ENCODE measurements at places on chromosomes 11 and 22.

- DNase-seq, result no peak
Measured at GRCh38 chr11:67652965-67653845, 2.7 kb upstream of the ACY3 start.

- DNase-seq, result no peak
Measured at GRCh38 chr22:43541462-43542407, 129.9 kb downstream of the MPPED1 start.

DNA sequence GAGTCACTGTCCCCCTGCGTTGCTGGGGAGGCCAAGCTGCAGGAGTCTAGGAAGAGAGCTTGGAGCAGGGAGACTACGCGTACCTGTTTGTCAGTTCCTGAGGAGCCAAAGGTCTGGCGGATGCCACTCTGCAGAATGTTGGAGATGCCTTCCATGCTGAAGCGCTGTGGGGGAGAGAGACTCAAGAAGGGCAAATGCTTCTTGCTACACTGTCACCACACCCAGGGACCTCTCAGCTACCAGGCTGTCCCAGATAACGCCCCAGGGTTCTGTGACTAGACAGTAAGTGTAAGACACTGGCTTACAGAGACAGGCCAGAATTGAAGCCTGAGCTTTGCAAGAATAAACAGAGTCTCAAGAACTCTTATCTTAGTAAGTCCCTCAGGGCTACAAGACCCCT is 42.0 kb downstream of the FEZ1 start:
- DNase-seq, result no peak

DNA sequence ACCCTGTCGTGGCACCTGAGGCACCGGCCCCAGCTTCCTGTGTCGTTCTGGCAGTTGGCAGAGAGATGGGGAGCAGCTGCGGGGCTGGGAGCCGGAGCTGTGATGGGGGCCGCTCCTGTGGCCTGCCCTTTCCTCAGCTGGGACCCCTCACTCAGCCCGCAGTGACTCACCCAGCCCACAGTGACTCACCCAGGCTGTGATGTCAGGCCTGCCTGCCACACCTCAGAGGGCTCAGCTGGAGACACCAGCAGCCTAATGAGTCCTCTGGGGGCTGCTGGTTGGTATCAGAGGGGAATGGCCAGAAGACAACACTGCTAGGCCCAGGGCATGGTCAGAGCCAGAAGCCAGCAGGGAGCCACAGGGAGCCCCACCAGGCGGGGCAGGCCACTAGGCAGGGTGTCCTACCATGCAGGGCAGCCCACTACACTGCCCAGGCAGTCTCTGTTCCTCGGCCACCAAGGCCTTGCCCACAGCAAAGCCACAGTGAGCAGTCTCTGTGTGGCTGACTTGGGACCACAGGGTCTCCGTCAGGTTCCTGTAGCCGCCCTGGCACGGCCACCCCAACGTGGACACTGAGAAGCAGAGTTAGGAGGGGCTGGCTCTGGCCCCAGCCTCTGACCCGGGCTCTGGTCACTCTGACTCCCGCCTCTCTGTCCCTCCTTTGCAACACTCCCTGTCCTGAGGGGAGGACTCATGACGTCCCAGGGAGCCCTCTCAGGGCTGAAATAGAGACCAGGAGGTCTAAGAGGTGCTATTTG is 4.2 kb upstream of the FXYD2 start:
- no peak for DNase-seq

DNA sequence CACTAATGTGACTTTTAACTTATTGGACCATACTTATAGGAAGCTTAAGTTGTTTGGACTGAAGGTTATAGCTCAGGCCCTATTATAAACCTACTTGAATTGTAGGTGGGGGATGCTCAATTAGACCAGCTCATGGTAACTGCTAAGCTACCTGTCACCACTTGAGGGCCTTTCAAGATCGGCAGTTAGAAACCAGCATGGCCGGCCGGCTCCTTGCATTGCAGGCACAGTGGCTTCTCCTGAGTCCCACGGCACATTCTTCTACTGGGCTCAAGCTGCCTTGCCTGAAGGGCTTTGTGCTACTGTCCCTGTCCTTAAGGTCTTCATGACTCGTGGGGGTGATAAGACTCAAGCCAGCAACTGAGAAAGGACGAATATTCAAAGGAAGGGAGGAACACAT is 70.8 kb downstream of the TBC1D22A start:
- DNase-seq, result no peak

GRCh38 chr11:106086850-106087249 is 9.4 kb downstream of the AASDHPPT start:
- no peak for DNase-seq

- DNase-seq, result no peak
Measured at GRCh38 chr11:97254790-97255189, 865.0 kb downstream of the JRKL start.

- no peak for DNase-seq
Measured at GRCh38 chr22:24187731-24188644, 6.7 kb downstream of the SUSD2 start.

DNA sequence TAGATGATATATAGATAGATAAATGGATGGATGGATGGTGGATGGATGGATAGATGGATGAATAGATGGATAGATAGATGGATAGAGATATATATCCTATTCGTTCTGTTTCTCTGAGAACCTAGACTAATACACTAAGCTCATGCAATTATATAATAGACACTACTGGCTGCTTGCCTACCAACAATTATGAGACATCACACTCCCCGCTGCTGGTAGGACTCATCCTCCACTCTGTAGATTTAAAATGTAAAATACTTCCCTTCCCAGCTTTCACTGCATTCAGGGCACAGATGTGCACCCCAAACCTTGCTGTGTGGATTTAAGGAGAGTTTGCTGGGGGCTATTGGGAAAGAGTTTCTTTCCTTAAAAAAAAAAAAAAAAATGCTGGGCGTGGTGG is 28.3 kb upstream of the RCN1 start:
- DNase-seq, result no peak

- peak; percentile 71 for DNase-seq
Measured at GRCh38 chr22:24156141-24156912, 25.0 kb upstream of the SUSD2 start.

DNA sequence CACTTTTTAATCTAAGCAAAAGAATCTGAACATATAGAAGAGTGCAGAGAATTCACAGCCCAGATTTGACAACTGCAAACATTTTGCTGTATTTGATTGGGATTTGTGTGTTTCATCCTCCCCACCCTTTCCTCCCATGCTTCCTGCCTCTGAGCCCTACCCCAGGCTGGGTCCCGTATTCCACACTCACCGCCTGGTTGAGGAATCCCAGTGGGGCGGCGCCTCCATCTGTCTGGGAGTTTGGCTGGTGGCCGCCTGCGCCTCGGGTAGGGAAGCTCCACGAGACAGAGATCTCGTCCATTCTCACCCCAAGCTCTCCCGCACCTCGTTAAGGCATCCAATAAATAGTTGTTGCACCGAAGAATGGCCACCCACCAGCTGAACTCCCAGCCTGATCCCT is 105.9 kb upstream of the SLC22A12 start:
- no peak for DNase-seq

GRCh38 chr11:120601536-120601935 is 90.0 kb downstream of the GRIK4 start:
- no peak for DNase-seq

GRCh38 chr11:17076517-17077239 is 789 bp downstream of the RPS13 start:
- DNase-seq, result no peak

GRCh38 chr11:62678433-62678769 is 472 bp downstream of the UBXN1 start:
- no peak for DNase-seq

GRCh38 chr11:57476757-57477506 is 16.6 kb downstream of the RTN4RL2 start:
- no peak for DNase-seq

DNA sequence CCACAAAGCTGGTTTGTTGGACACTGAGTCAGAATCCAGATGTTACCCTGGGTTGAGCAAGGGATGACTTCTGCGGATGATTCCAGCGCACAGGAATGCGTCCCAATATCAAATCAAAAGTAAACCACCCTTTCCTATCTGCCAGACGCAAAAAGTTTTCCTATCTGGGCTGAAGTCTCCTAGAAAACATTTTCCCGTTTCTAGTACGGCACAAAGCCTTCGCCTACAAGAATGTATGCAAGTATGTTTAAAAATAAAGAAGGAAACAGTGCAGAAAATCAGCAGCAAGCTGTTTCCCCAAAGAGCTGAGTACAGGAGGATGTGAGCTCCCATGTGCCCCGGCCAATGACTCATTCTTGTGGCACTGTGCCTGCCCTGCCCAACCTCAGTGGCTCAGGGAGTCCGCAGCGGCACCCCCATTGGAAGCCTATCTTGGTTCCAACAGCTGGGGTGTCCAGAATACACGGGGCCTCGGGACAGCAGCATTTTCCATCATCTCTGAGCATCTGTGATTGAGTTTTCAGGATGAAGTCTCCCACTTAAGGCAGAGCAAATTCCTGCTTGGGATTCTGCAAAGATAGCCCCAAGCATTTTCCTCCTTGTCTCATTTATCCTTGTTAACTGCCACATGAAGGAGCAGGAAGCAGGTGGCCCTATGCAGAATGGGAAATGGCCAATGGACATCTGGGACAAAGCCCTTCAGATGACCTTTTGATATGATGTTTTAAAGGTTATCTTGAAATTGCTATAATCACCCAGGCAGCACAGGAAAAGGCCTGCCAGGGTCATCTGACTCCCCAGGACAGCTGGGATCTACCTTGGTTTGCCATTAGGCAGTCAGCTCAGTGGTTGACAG is 17.5 kb downstream of the KCNJ5 start:
- DNase-seq, result peak; percentile 61

GRCh38 chr22:19876941-19877625 is 22.4 kb upstream of the GNB1L start:
- DNase-seq, result no peak

DNA sequence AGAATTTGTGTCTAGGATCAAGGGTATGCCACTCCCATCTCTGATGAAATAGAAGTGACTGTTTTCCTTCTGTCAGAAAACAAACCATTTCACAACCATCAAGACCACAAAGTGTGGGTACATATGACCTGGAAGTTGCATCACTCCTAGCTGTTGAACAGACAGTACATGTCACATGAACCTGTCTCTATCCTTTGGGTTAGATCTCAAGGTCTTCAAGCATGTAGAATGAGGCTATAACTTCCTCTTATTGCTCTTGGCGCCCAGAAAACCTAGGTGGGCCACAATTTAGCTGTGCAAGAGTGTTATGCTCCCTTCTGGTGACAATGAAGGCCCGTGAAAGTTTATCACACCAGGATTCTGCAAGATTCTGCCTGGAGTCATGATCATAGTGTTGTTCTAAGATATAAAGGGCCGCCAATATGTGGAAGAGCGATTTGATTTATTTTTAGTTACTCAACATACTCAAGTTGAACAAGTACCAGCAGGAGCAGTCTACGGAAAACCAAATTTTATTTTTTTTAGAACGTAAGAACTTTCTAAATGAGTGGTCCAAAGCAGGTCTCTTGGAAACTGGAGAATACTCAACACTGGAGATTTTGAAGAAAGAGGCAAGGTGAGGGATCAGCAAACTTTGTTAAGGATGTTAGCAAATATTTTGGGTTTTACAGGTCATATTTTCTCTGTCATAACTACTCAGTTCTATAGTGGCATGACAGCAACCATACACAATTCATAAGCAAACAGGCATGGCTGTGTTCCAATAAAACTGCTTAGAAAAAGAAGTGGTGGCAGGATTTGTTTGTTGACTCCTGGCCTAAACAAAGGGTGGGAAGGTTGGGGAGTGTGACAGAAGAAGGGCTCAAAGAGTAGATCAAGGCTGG is 101.8 kb downstream of the USP35 start:
- peak; percentile 75 for DNase-seq

DNA sequence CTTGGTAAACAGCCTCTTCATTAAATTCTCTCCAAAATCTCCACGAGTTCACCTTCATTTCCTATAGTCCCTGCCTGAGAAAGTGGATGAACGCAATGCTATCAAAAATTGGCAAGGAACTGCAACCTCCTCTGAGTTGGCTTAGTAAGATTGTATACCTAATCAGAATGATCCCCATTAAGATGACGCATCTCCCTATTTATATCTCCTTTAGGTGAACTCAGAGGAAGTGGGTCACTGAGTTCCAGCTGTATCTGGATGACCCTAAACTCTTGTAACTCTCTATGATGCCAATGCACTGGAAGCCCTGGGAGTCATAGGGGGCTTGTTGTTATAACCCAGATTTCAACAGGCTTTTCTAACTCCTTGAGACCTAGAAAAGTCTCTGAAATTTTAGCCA is 48.2 kb downstream of the OR10A6 start:
- DNase-seq, result no peak

DNA sequence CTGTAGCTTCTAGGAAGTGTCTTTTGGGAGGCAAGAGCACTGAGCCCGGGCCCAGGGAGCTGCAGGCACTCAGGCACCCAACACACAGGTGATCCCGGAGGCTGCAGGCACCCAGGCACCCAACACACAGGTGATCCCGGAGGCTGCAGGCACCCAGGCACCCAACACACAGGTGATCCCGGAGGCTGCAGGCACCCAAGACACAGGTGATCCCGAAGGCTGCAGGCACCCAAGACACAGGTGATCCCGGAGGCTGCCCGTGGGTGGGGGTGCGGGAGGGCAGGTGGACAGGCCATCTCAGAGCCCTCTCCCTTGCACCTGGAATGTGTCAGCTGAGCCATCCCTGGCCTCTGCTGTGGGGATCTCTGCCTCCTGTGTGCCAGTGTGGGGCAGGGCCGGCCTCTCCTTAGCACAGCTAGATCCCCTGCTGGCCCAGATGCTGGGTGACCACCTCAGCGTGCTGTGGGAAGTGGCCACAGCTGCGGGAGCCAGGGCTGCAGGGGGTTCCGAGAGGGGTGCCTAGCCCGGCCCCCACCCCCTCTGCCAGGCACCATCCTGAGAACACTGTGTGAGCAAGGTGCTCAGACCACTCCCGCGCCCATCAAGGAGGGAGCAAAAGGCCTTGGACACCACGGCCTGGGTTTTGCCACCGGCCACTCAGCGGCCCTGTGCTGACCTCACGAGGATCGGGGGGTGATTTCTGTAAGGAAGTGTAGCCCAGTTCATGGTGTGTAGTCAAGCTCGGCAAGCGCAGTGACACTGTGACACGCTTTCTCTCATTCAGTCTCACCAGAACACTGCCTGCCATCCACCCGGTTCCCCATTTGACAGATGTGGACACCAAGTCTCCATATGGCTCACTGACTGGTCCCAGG is 14.2 kb downstream of the MRGPRG start:
- no peak for DNase-seq

DNA sequence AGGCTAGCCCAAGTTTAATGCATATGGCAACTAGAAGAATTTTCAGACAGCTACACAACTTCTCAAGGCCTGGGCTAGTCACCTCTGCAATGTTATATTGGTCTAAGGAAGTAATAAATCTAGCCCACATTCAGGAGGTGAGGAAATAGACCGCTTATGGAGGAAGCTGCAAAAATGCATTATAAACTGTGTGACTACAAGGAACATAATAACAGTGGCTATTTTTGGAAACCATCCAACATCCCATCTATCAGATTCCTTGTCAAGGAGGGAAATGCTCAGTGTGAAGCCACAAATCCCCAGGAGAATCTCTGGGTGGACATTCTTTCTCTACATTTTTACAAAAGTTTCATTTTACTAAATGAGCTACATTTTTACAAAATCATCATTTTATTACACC is 76.1 kb downstream of the BBOX1 start:
- DNase-seq, result no peak

- no peak for DNase-seq
Measured at GRCh38 chr11:92130421-92130831, 94.2 kb upstream of the FAT3 start.

GRCh38 chr22:36328635-36329253 is 59.0 kb downstream of the MYH9 start:
- no peak for DNase-seq

- no peak for DNase-seq
Measured at GRCh38 chr11:72234920-72235319, 9.1 kb downstream of the PHOX2A start.

- DNase-seq, result no peak
Measured at GRCh38 chr11:35923452-35923851, 20.4 kb upstream of the LDLRAD3 start.
